ENCODE measurements at places on chromosomes 12 and 14. TPM values are rescaled to one million over a fixed set of nuclear protein-coding genes. Genes with fewer than 3 reads are reported as not detected.
A peak's percentile ranks its signal among the peaks of the same experiment; 100 is the strongest.

Gene CDCA3
- 1.5 TPM for total RNA-seq

GRCh38 chr14:62501021-62501750, 544.1 kb downstream of the KCNH5 start:
- no peaks in the 10 kb centered on the region for H3K27me3 ChIP-seq
- no peak for DNase-seq
- H3K36me3 ChIP-seq: no peaks in the 10 kb centered on the region
- no peaks in the 10 kb centered on the region for H3K4me1 ChIP-seq
- H3K4me3 ChIP-seq: no peak overlapping the region

Gene SLC39A9
- total RNA-seq: 81.9 TPM

DNA sequence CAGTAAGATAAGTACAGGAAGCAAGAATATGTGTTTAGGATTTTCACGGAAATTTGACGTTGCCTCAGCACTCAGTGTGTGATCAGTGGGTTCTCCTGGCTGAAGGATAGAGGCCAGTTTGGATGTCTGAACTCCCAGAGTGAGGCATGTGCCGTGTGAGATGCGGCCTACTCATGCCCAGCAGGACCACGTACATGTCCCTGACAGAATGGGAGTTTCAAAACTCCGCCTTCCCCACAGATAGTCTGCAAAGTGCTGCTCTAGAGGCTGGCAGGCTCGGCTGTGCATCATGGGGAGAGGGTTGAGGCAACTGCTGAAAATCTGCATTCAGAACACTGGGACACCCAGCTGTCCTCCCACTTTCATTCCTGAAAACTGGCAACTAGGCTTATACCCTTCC, 58.3 kb downstream of the NINJ2 start:
- H3K27me3 ChIP-seq: no peaks in the 10 kb centered on the region
- no peaks in the 10 kb centered on the region for H3K36me3 ChIP-seq
- no peak overlapping the region for H3K4me3 ChIP-seq
- no peak for DNase-seq
- no peak overlapping the region for H3K27ac ChIP-seq

DNA sequence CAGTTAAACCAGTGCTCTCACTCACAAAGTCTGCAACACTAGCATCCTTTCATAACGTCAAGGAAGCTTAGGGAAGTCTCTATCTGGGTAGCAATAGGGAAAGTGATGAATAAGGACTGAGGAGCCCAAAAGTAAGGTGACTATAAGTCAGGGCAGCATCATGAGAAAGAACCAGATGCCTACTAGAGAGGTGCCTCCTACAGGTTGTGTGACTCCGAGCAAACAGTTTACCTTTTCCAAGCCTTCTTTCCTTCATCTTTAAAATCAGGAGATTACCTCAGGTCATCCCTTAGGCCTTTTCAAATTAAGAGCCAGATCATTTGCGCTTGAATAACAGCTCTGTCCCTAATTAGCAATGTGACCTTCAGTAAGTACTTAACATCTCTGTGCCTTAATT, 40.2 kb downstream of the RTN1 start:
- no peak overlapping the region for H3K27ac ChIP-seq
- no peaks in the 10 kb centered on the region for H3K36me3 ChIP-seq
- no peaks in the 10 kb centered on the region for H3K27me3 ChIP-seq
- H3K4me1 ChIP-seq: no peaks in the 10 kb centered on the region
- no peak for DNase-seq
- no peak overlapping the region for H3K4me3 ChIP-seq

DNA sequence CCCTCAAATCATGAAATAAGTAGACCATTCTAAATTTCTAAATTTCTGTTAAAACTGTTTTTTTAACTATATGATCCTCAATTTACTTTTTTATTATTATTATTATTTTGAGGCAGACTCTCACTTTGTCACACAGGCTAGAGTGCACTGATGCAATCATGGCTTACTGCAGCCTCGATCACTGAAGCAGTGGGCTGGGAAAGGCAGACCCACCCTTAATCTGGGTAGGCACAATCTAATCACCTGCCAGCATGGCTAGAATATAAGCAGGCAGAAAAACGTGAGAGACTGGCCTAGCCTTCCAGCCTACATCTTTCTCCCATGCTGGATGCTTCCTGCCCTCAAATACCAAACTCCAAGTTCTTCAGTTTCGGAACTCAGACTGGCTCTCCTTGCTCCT, 2.3 kb downstream of the ERO1A start:
- no peak for DNase-seq
- H3K27ac ChIP-seq: no peak overlapping the region
- no peak overlapping the region for H3K4me3 ChIP-seq

GRCh38 chr14:72609205-72609916, 284.5 kb downstream of the DPF3 start:
- H3K27me3 ChIP-seq: no peaks in the 10 kb centered on the region
- H3K36me3 ChIP-seq: no peaks in the 10 kb centered on the region
- H3K27ac ChIP-seq: peak overlapping the region; percentile 79
- H3K4me1 ChIP-seq: peaks cover 28% of the 10 kb centered on the region

- no peak overlapping the region for H3K27ac ChIP-seq
- no peaks in the 10 kb centered on the region for H3K36me3 ChIP-seq
- no peak overlapping the region for H3K4me3 ChIP-seq
- DNase-seq: peak; percentile 52
Measured at GRCh38 chr14:99986396-99986795, 78.8 kb upstream of the EVL start.

Gene KRT71
- total RNA-seq: not detected

DNA sequence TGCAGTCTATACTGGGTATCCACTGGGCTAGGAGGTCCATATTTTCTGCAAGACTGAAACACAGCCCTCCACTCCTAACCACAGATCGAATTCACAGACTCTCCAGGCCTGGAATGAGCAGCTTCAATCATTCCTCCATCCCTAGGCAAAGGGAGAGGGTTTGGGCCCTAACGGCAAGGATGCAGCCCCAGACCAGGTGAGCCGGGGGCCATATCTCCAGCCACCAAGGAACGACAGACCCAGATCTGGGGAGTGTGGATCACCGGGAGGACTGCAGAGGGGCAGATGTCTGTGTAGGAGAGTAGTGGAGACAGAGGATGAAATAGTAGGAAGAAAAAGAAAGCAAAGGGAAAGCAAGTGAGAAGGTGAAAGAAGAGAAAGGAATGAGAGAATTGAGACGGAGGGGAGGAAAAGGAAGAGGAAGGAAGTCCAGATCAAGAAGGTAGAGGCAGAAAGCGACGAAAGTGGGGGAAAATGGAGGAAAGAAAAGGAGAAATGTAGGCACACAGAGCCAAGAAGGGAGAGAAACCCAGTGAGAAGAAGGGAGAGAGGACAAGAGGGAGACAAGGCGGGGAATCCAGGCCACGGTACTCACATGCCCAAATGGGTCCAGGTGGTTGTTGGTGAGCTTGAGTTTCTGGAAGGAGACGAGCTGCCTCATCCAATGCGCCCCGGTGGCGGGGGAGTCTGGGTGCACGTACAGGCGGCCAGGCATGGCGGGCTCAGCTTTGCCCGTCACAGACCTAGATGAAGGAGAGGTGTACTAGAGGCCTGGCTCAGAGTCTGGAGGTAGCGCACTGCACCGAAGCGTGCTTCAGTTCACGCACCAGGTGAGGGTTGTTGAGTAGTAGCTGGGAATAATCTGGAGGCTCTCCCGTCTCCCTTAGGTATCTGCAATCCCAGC, 7.7 kb downstream of the TBX5 start:
- H3K4me3 ChIP-seq: peak overlapping the region; percentile 50
- H3K36me3 ChIP-seq: peaks cover 14% of the 10 kb centered on the region
- H3K27me3 ChIP-seq: no peaks in the 10 kb centered on the region
- peaks cover 33% of the 10 kb centered on the region for H3K4me1 ChIP-seq

DNA sequence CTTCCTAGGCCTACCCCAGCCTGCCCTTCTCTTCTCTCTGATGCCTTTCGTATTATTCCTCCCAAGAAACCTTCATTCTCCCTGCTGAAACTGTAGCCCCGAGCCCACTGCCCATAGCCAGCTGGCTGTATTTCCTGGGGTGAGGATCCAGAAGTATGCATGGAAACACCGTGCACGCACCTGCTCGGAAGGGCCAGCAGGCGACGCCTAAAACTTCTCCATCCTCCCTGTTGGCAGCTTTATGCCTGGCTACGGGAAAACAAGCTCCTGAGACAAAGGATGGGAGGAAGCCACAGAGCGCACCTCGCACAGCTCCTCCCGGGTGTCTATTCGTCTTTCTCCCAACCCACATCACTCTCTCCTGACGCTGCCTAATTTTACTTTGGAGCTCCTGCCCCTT, 69.0 kb upstream of the CAPRIN2 start:
- no peak overlapping the region for H3K27ac ChIP-seq
- H3K4me1 ChIP-seq: no peaks in the 10 kb centered on the region
- peaks cover under 1% of the 10 kb centered on the region for H3K27me3 ChIP-seq
- H3K36me3 ChIP-seq: no peaks in the 10 kb centered on the region
- no peak overlapping the region for H3K4me3 ChIP-seq
- DNase-seq: no peak

- peak; percentile 88 for DNase-seq
- peak overlapping the region; percentile 58 for H3K27ac ChIP-seq
- peaks cover 23% of the 10 kb centered on the region for H3K4me1 ChIP-seq
- H3K36me3 ChIP-seq: no peaks in the 10 kb centered on the region
Measured at GRCh38 chr14:50045039-50045711, 71.2 kb downstream of the VCPKMT start.

Gene COCH
- total RNA-seq: 0.51 TPM

Gene VRTN
- not detected for total RNA-seq

- no peak for DNase-seq
- H3K4me3 ChIP-seq: no peak overlapping the region
- no peaks in the 10 kb centered on the region for H3K4me1 ChIP-seq
- no peak overlapping the region for H3K27ac ChIP-seq
- no peaks in the 10 kb centered on the region for H3K27me3 ChIP-seq
Measured at GRCh38 chr14:104224131-104224505, 85.7 kb downstream of the KIF26A start.

DNA sequence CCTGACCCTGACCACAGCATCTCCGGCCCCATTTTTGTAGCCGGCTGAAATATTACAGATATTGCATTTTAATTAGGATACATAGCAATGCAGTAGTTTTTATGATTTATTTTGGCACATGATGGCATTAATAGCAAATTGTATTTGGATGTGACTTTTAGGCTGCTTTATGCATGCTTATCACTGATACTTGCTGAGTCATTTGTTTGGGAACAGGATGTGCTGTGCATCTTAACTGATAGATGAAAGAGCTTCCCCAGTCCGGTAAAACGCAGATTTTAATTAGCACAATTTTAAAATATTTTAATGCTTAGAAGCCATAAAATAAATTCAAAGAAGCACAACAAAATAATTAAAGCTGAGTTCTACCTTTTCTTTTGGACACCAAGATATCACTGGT, 90.7 kb downstream of the OTOGL start:
- H3K4me1 ChIP-seq: peaks cover 13% of the 10 kb centered on the region
- H3K36me3 ChIP-seq: no peaks in the 10 kb centered on the region
- DNase-seq: peak; percentile 6
- no peak overlapping the region for H3K27ac ChIP-seq

DNA sequence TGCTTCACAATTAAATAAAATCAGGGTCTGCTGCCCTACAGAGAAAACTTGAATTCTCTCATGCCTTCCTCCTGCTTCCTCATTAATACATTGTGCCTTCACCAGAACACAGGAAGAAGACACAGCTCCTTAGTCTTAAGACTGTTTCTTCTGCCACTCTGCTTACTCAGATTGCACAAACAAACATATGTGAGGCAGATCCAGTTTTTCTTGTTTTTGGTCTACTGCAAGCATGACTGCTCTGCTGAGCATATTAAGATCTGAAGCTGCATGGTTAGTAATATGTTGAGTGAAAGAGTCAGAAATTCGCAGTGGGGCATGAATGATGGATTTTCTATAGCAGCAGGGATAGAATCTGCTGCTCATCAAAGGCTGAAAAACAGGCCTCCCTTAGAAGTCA, 321.1 kb upstream of the STXBP6 start:
- H3K27ac ChIP-seq: no peak overlapping the region
- no peaks in the 10 kb centered on the region for H3K27me3 ChIP-seq
- H3K4me1 ChIP-seq: no peaks in the 10 kb centered on the region
- H3K4me3 ChIP-seq: no peak overlapping the region
- no peaks in the 10 kb centered on the region for H3K36me3 ChIP-seq

- peaks cover 4% of the 10 kb centered on the region for H3K36me3 ChIP-seq
- no peaks in the 10 kb centered on the region for H3K27me3 ChIP-seq
- H3K4me3 ChIP-seq: no peak overlapping the region
- H3K27ac ChIP-seq: no peak overlapping the region
- peaks cover 4% of the 10 kb centered on the region for H3K4me1 ChIP-seq
- peak; percentile 41 for DNase-seq
Measured at GRCh38 chr14:73223049-73223448, 14.3 kb upstream of the PAPLN start.

Gene TAS2R50
- total RNA-seq: 2.3 TPM

Gene LGR5
- total RNA-seq: not detected

Gene TSHR
- total RNA-seq: not detected

Gene NDRG2
- 0.50 TPM for total RNA-seq

Measured in fibroblast of lung (primary cell).